ENCODE measurements at places on chromosomes 4 and X.

DNA sequence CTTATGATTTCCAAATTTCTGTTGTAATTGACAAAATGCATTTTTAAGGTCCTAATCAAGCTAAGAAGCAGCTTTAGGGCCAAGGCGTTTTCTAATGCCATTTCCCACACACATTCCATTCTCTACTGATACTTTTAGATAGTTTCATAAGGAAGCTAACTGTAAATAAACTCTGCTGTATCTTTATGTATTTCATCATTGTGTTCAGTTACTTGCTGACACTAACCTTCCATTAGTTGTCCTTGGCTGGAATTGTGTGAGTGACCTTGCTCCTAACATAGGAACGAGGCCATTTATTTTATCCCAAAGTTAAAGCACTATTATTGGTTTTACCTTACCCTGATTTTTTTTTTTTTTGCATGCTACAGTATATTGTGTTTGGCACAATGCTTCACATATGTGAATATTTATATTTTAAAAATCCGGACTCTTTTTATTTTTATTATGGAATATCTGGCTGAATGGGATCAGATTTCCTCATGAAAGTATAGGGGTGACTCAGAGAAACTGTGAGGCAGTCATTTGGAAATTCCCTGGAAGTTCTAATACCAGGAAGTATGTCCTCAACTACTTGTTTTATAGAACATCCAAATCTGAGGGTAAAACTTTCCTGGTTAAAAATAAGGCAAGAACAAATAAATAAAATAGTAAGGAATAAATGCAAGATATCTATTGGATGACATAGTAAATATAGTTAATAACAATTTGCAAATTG, 62.7 kb upstream of the SORBS2 start:
- peak; percentile 31 for DNase-seq

DNA sequence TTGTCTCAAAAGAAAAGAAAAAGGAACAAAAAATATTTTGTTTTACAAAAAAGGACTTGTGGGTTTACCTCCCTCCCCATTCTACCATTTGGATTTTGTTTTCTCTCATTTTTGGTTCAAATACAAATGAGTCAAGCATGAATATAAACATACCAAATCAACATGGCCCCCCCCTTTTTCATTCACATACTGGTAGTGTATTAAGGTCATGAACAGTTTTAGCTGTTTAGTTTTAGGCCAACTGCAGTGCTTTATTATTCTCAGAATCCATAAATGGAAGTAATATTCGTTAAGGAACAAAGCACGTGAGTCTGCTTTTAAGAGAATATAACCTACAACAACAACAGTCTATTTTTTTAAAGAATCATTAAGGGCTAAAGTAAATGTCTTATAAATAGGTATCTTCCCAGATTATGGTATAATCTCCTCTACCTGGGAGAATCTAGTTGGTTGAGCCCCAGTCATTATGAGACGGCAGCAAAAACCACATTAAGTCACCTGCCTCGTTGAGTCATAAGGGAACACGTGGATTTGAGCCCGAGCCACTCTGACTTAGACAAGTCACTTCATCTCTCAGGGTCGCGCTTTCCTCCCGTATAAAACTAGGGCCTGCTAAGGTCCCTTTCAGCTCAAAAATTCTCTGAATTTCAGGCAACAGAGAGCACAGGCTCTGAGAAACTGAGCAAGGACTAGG, 26.7 kb downstream of the BCLAF3 start:
- DNase-seq: no peak

- DNase-seq: no peak
These were observed 95.4 kb downstream of the SLC2A9 start for GRCh38 chr4:9925750-9926439.

GRCh38 chrX:70411475-70411874, 11.6 kb upstream of the GDPD2 start:
- DNase-seq: no peak

DNA sequence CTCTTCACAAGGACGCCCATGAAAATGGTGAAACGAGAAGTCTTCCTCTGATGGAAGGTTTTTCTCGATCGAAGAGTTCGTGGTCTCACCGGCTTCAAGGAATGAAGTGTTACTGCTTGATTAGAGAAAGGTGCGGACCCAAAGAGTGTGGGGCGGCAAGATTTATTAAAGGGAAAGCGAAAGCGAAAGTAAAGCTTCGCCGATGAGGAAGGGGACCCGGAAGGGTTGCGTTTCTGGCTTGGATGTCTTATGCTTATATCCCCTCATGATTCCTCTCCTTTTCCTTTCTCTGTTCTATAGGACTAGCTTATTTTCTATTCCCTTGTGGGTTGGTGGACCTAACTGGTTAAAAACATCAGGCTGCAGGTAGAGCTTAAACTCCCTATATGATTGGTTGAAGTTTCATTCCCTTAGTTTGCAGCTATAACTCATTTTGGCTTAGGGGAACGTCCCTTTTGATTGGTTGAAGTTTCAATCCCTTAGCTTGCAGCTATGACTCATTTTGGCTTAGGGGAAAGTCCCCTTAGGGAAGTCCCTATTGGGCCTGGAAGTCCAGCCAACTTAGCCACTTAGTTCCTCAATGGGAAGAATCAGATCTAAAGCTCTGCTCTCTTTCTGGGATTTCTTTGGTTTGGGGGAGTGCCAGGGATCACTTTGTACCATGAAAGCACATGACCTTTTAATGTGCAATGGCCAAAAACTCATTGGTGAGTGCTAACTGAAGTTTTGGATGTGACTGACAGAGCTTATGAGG, 1025.0 kb upstream of the PCDH10 start:
- no peak for DNase-seq

DNA sequence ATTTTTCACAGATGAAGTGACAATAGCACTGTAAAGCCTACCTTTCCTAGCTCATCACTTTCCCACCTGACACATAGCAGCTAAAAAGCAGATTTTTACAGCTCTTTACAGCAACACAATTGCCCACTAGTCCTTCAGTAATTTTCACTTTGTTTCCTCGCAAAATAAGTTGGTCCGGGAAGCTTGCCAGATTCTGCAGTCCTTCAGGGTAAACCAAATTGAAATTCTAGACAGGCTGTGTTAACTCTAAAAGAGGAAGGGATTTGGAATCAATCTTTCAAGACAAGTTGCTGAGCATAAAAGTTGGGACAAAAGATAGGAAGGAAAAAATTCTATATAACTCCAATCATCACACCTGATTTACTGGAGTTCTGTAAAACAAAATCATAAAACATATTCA, 8.7 kb downstream of the C1QTNF7 start:
- DNase-seq: no peak

DNA sequence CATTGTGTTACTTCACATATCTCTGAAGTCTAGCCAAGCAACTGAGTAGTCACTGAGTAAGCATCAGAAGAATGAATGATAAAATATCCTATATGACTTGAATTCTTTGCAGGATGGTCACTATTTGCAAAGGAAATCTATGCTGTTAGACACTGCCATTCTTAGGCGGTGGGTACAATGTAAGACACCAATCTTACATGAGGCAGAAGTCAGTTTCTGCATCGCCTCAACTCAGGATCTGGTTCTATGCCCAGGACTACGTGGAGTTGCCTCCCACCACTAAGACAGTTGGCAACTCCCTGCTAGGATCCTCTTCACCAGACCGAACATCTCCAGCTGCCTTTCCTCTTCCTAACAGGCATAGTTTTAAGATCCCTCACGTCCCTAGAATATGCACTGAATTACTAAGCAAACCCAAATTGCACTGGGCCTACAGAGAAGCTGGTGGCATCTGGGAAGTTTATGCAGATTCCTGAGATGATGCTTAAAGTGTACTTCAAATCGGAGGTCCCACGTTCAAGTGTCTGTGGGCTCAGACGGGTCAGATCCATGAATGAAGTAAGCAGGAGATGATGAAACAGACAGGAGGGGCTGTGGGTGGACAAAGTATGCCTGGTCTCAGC, 45.6 kb downstream of the SEL1L3 start:
- DNase-seq: no peak

DNA sequence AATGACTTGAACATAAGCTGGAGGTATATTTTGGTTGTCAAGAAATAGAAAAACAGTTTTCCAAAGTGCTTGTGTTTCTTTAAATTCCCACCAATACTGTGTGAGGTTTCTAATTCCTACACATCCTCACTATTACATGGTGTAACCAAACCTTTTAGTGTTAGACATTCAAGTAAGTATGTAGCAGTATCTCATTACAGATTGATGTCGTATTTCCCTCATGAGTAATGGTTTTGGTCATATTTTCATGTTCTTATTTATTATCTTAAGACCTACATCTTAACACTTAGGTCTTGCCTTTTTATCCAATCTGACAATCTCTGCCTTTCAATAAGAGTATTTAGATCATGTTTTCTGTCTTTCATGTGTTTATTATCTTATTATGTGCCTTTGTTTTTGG, 253.7 kb upstream of the ANXA10 start:
- DNase-seq: no peak

GRCh38 chr4:93983140-93983539, 154.6 kb downstream of the ATOH1 start:
- no peak for DNase-seq
